Cerebellum (tissue), 4 donors: ENCODE measurements at places on chromosomes 1 and 21.

- DNase-seq, result no peak
Measured at GRCh38 chr1:231139125-231139649, 22.7 kb upstream of the TRIM67 start.

GRCh38 chr1:82634266-82634665, 833.5 kb downstream of the ADGRL2 start:
- DNase-seq, result no peak

- DNase-seq, result no peak
Measured at GRCh38 chr21:41719691-41720090, 47.2 kb downstream of the RIPK4 start.

DNA sequence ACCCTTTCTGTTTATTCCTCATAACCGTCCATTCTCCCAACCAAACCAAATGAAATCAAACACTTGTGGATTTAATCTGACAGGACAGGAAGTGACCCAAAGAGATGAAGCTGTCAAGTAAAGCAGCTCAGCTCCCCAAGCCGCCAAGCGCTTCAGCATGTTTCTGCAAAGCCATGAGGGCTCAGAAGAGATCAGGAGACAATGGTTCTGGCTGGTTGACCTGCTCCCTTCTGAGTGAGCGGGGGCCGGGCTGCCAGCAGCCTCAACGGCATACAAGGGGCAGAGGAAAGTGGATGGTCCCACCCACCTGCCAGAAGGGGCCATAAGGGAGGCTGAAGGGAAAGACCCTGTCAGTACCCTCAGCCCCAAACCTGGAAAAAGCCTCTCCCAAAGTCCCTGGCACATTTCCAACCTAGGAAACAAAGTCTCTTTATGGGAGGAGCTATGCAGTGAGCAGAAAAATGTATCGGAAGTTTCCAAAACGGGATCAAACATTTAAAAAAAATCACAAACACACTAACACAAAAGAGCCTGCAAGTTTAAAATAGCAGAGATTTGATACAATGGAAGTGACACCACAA, 45.4 kb downstream of the SLC45A1 start:
- DNase-seq, result no peak
